ENCODE measurements at places on chromosomes 2 and 18.

DNA sequence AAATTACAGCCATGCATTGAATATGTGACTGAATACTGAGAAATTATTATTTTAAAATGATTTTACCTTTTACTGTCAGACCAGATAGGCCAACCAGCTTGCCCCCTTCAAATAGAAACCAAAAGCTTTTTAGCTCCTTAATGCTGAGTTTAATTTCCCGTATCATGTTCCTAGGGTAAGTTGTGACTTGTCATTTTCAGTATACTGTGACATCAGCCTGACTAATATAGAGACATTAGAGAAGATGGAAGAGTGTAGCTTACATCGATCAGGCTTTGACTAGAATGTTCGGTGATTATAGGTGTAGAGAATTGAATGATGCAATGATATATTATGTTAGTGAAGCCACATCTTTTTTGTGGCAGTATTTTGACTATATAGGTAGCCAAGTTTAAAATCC is 50.6 kb upstream of the ZEB2 start:
- no peak for DNase-seq

- no peak for DNase-seq
Observed at GRCh38 chr2:212958757-212959295, 192.6 kb downstream of the IKZF2 start.

- no peak for DNase-seq
Observed at GRCh38 chr2:67760995-67761394, 301.8 kb downstream of the C1D start.

GRCh38 chr2:101852824-101853223 is 138.9 kb upstream of the IL1R2 start:
- DNase-seq: no peak

- DNase-seq: peak; percentile 36
Observed at GRCh38 chr2:70723286-70723885, 44.6 kb downstream of the ADD2 start.

DNA sequence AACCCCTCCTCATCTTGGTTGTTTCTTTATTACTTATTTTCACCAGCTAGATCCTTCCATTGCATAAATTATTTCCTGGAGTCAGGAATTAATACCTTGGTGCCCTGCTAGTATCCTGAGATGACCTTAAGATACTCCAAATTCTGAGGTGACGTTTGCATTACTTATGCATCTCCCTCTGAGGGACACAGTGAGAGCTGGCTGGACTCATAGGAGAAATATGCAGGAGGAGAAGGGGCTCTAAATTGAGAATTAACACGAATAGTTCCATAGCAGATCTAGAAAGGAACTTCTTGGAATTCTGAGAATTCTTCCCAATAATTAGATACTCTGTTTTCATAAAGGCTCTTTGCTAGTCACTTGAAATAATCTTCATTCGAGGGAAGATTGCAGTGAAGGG is 310.6 kb upstream of the ZEB2 start:
- no peak for DNase-seq

GRCh38 chr2:205561441-205561840 is 120.9 kb upstream of the NRP2 start:
- no peak for DNase-seq

DNA sequence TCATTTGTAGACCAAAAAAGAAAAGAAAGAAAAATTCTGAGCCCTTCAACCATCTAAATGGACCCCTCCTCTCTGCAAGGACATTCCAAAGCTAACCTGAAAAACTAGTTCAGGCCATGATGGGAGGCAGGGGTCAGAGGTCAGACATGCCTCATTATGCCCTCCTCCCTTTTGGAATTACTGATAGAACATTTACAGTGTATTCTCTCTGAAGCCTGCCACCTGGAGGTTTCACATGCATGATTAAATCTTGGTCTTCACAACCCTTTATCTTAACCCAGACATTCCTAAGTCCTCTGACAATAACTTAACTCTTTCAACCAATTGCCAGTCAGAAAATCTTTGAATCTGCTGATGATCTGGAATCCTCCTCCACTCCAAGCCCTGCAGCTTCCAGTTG is 86.0 kb downstream of the SPP2 start:
- no peak for DNase-seq

GRCh38 chr18:24659827-24660720 is 199.6 kb downstream of the HRH4 start:
- no peak for DNase-seq

GRCh38 chr2:191739194-191739593 is 61.3 kb downstream of the NABP1 start:
- no peak for DNase-seq

GRCh38 chr2:237685408-237685807 is 58.0 kb downstream of the LRRFIP1 start:
- no peak for DNase-seq

DNA sequence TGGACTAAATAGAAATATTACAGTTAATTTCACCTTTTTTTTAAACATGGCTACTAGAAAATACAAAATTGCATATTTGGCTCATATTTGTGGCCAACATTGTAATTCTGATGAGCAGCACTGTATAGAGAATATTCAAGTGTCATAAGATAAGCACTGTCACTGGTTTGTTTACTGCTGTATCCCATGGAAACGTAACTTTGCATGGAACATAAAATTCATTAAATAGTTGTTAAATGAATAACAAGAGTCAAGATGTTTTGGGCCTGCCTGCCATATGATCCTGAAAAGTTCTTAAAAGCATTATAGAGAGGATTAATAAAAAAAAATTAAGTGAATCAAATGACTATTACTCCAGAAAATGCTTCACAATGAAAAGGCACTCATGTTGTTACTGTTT is 763.7 kb upstream of the CRIM1 start:
- DNase-seq: no peak

DNA sequence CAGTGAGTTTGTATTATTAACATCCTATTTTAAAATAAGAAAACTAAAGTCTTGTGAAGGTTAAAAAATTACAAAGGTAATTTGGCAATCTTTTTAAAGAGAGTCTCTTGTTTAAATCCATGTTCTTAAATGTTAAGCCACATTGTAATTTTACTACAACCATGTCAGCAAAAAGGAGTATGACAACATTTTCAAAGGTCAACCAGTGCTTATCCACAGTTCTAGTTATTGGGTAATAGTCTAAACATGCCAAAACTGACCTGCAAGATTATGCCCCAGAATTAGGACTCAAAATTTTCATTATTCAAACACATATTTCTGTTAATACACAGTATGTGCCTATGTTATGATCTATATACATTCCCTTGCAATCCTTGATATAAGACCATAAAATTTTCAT is 1312.6 kb upstream of the CHAC2 start:
- no peak for DNase-seq

GRCh38 chr2:232310696-232311095 is 67.9 kb upstream of the ALPP start:
- no peak for DNase-seq

GRCh38 chr2:46269544-46270273 is 27.5 kb upstream of the EPAS1 start:
- no peak for DNase-seq

DNA sequence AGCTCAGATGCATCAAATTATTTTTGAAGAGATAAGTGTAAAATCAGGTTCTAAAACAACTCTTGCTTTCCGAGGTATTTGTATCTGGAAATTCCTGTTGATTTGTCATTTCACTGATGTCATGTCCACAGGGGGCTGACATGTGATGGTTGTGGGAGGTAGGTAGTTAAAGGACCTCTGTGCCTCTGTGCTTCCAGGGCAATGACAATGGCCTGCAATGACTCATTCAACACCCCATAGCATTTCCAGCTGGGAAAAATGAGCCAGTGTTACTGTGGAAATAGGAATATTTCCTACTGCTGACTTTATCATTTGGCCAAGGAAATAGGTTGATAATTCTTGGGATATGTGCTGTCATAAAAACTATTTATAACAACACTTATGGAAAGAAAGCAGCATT is 86.2 kb upstream of the CCDC195 start:
- no peak for DNase-seq

DNA sequence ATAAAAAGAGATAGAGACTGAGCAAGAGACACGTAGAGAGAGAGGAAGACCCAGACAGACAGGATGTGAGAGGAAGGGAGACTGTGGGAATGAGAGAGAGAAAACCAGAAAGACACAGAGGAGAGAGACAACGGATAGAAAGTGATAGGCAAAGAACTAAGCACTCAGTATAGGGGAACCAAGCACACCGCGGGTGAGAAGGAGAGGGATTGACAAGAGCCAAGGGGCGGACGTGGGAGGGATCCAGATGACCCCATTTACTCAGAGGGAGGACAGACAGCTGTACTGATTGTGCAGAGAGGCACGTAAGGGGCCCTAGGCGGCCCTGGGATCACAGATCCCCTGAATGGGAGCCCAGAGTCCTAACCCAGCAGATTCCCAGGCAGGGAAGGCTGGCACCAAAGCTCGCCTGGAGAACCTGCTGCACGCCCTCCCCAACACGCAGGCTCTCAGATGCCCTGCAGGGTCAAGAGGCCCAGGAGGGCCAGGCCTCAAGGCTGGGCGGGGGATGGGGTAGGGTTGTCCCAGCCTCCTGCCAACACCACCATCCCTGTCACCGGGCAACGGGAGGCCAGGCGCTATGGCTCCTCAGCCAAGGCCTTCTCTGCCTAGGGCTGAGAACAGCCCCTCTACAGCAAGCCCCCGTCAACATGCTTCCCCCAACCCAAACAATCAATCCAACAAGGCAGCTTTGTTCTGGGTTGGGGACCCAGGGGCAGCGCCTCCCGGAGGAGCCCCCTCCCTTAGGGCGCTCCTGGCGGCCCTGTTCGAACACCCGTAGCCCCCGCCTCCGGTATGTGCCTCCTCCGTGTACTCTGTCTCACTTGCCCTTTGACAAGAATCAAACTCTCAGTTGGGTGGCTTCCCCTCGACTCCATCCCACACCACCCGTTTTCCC is 579 bp downstream of the LOXL3 start:
- DNase-seq: no peak

DNA sequence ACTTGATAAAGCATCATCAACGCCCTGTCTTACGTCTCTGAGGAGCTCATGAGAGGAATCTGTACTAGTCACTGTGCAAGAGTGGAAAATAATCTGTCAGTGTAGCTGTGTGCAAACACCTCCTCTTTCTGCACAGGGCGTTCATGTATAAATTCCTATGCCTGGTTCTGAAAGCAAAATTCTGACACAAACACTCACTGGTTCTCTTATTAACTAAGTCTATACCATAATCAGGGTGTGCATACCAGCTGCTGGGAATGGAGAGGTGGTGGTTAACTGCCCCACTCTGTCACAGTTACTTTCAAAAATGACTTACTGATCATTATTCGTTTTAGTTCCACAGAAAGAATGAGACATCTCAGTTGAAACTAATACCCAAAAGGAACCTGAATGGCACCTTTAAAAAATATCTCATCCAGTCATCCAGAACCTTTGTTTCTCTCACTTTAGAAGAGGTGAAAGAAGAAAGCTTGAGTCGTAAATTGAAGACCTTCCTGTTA is 35.7 kb downstream of the STK39 start:
- DNase-seq: no peak

DNA sequence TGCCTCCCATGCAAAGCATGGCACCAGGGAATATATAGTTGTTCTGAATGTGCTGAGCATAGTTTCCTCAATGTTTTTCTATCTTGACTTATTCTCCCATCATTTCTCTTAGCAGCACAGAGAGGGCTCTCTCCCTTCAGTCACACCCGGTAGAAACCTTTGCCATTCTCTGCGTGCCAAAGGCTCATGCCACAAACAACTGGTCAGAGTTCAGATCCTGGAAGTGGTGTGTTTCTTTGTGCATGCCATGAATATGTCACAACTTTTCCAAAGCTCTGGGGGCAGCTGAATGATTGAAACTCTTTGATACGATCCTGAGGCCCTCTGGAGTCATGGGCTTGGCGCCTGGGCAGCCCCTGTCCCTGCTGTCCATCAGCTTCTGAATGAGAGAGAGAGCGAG is 28.0 kb upstream of the EDAR start:
- no peak for DNase-seq

DNA sequence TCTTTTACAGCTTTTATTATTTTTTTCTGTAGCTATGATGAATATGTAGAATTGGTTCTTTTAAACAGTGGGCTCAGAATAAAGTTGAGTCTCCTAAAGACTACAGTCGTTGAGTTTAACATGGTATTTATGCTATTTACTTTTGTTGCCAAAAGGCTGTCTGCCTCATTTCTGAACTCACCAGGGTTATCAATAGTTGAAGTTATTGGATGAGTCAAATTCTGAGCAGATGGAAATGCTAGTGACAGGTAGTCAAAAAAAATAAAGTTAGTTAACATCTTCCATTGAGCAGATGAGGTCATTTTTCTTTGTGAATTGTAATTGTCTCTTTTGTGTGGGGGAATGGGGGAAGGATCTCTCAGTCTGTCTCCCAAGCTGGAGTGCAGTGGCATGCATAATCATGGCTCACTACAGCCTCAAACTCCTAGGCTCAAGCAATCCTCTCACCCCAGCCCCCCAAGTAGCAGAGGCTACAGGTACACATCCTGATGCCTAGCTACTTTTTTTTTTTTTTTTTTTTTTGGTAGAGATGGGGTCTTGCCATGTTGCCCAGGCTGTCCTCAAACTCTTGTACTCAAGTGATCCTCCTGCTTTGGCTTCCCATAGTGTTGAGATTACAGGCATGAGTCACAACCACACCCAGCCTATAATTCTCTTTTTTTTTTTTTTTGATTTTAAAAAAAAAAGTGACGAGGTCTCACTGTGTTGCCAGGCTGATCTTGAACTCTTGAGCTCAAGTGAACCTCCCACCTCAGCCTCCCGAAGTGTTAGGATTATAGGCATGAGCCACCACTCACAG is 8.9 kb downstream of the PAPOLG start:
- DNase-seq: no peak

GRCh38 chr2:241039416-241039815 is 41.0 kb downstream of the SNED1 start:
- no peak for DNase-seq

DNA sequence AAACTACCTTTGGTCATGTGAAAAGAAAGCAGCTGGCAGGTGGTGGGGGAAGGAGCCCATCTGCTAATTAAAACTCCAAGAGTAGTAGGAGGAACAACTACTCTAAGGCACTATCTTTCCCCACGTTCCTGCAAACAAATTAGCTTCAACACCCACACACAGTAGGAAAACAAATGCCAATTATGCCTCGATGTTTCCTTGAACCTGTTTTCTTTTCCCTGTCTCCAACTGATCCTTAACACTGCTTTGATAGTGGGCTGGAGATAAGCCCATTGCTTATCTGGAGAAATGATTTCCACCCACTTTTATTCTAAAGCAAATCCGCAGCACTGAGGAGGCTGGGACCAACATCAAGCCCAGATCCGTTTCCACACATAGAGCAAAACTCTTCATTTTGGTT is 36.0 kb downstream of the DDX18 start:
- DNase-seq: no peak

DNA sequence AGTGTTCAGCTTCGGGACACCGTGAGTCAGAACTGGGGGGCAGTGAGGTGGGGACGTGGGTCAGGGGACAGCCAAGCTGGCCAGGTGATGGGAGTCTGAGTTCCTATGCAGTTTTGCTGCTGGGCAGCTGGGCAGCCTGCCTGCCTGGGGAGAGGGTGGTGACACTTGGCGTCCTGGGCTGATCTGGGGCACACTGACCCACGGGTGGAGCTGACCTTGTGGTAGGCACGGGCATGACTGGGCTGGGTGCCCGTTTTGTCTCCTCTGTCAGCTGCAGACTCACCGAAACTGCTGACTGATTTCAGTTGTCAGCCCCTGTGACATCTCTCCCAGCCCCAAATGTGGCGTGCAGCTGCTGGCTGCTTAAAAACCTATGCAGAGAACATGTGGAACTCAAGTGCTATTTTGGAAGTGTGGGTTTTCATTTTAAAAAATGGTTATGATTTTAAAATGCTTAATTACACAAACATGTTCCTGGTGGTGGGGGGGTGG is 32.6 kb upstream of the E2F6 start:
- DNase-seq: no peak
